ENCODE measurements at places on chromosomes 2 and 18.
A peak's percentile ranks its signal among the peaks of the same experiment; 100 is the strongest.

GRCh38 chr2:53655256-53655655 lies 112.3 kb upstream of the CHAC2 start:
- no peak for DNase-seq

- DNase-seq: no peak
These were observed 381.2 kb downstream of the LPIN1 start for GRCh38 chr2:12127638-12128037.

DNA sequence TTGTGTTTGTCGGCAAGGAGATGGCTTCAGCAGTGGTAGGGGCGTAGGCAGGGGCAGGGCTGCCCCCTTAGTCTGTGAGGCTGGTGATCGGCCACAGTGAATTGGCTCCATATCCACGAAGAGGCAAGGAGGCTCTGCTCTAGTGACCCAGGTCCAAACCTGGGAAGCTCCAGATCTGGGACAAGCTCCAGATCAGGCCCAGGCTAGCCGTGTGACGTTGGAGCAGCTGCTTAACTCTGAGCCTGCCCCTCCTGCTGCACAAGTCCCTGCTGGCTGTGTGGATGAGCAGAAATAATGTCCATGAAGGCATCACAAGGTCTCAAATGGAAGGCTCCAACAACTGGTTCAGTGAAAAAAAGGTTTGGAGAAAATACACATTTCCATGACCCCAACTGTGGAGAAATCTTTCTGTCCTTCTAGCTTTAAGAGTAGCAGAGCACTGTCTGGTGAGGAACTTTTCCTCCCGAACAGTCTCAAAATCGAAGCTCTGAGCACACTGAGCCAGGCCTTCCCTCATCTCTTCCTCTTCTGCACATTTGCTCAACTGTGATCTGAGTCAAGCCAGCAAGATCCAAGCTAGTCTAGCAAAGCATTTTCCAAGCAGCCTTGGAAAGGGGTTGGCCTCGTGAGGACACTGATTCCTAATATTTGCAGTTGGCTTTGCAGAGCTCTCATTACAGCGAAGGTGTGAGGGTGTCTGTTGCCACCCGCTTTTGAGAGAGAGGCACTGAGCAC lies 67.0 kb upstream of the TCF7L1 start:
- no peak for DNase-seq

- DNase-seq: no peak
These were observed 10.4 kb downstream of the RTTN start for GRCh38 chr18:70195014-70195614.

DNA sequence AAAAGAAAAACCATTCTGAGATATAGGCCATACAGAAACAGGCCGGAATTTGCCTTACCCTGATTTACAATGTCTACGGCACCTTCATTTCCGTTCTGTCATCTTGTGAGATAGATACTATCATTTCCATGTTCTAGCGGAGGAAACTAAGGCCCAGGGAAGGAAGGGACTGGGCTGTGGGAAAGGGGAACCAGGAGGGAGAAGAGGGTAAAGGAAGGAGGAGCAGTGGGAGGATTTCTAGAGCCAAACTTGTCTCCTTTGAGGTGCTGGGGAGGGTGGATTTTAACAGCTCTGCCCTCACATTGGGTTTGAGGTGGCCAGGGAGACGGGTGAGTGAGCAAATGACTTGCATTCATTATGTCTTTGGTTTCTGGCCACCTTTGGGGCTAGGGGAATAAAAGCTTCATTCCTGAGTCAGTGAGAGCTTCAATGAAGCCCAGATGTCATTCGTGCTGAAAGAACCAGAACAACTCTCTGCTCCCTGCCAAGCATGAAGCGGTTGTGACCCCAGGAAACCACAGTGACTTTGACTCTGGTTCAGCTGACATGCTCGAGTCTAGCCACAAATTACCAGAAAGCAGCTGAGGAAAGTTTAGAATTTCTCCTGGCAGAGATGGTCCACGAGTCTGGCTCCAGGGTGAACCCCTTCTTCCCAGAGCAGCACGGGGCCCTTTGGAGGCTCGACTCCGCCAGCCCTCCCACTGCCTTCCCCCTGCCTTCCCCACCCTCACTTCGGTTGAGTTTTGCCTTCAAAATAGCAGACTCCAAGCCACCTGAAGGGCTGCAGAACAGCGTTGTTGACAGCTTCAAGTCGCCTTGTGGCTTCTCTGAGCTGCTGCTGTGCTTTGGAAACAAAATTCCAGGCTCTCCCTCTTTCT lies 3.8 kb downstream of the ACTG2 start:
- peak; percentile 56 for DNase-seq

All from activated T-cell treated with anti-CD3 and anti-CD28 coated beads, Interleukin-2, amount 50 U/mL, for 48 hours (primary cell).